ENCODE measurements at places on chromosomes 5 and 9.

DNA sequence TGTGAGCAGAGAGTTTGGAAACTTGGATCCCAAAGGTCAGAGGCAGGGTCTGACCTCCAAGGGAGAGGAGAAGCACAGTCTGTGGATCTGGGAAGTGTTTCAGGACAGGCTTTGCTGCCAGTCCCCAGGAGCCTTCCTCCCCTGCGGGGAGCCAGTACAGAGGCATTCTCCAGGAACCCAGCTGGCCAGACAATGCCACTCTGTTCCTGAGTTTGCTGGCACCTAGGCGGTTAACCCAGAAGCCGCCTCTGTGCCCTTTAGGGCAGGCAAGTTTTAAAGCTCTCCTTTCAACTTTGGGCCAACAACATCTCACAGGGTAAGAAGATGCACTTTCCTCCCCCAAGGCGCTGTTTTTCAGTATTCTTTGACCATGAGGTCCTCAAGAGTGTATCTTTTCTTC is 37.0 kb upstream of the FGF1 start:
- no peak for DNase-seq

DNA sequence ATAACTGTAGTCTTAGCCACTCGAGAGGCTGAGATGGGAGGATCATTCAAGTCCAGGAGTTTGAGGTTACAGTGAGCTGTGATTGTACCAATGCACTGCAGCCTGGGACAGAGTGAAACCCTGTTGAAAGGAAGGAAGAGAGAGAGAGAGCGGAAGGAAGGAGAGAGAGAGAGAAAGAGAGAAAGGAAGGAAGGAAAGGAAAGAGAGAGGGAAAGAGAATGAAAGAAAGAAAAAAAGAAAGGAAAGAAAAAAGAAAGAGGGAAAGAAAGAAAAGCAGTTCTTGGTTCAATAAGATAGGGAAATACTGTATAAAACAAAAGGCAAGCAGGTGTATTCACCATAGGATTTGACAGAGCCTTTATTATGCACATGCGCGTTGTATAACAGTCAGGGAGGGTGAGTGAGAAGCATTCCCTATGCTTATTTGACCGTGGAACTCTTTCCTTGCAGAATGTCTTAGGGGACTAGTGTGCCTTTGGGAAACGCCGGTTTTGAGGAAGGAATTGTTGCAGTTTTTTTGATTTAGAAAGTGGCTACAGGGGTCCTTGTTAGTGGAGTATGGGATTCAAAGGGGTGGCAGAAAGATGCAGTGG is 42.0 kb downstream of the GSN start:
- DNase-seq: no peak

GRCh38 chr5:68911840-68912690 is 181.7 kb upstream of the SLC30A5 start:
- DNase-seq: no peak

DNA sequence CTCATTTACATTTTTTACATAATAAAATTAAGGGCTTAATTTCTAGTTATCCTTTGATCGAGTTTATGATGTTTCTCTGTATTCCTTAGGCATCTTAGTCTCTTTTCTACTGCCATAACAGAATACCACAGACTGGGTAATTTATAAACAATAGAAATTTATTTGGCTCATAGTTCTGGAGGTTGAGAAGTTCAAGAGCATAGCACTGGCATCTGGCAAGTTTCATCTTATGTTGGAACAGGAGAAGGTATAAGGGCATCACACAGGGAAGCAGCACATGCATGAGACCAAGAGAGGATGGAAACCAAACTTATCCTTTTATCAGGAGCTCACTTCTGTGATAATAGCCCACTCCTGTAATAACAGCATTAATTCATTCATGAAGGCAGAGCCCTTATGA is 284.9 kb upstream of the COX7C start:
- no peak for DNase-seq

DNA sequence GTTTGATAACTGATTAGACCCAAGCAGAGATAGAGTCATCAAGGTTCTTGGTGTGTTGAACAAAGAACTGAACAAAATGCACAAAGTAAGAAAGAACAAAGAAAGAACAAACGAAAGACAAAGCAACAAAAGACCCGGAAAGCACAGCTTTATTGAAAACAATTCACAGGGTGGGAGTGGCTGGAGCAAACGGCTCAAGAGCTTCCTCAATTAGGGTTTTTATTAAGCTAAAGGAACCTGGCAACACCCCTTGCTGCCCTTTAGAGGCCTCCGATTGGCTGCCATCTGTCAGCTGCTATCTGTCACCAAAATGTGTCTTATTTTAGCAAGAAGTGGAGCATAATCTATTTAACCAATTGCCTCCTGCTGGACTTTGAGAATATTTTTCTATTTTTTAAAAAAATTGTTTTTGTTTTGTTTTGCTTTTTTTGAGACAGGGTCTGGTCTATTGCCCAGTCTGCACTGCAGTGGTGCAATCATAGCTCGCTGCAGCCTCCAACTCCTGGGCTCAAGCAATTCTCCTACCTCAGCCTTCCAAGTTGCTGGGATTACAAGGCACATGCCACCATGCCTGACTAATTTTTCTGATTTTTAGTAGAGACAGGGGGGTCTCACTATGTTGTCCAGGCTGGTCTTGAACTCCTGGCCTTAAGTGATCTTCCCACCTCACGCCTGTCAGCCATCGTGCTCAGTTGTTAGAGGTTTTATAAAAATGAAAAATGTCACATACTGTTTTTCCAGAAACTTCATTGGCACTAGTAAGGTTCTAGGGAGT is 7.7 kb upstream of the ABO start:
- DNase-seq: peak; percentile 16

- DNase-seq: no peak
These were observed 13.9 kb downstream of the FAM193B start for GRCh38 chr5:177540438-177540837.

- peak; percentile 77 for DNase-seq
These were observed 72.7 kb downstream of the DPYSL3 start for GRCh38 chr5:147437161-147437596.

DNA sequence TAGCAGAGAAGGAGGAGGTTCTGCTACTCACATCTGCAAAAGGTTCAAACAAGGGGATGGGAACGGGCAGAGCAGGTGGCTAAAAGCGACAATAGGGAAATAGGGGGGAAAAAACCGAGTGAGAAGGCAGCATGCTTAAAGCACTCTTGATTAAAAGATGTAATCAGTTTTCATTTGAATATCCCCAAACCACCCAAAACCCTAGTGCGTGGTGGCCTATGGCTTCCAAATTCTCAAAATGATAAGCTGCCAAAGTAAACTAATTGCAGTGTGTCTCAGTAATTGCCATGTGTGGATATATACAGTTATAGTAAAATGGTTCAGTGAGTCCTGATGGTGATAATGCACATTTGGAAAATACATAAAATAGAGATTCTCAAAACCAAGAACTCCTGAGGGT is 315.2 kb upstream of the RFX3 start:
- no peak for DNase-seq

GRCh38 chr9:115636596-115636995 is 517.0 kb upstream of the PAPPA start:
- no peak for DNase-seq

GRCh38 chr9:32647671-32648070 is 12.2 kb upstream of the TAF1L start:
- DNase-seq: no peak

DNA sequence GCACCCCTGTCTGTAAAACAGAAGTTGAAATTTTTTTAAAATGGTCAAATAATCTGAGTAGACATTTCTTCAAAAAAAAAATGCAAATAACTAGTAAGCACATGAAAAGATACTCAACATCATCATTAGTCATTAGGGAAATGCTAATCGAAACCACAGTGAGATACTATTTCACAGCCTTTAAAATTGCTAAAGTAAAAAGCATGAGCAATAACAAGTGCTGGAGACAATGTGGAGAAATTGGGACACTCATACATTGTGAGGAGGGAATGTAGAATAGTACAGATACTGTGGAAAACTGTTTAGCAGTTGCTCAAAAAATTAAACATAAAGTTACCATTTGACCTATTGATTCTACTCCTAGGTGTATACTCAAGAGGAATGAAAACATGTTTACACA is 58.4 kb upstream of the RUSC2 start:
- no peak for DNase-seq

DNA sequence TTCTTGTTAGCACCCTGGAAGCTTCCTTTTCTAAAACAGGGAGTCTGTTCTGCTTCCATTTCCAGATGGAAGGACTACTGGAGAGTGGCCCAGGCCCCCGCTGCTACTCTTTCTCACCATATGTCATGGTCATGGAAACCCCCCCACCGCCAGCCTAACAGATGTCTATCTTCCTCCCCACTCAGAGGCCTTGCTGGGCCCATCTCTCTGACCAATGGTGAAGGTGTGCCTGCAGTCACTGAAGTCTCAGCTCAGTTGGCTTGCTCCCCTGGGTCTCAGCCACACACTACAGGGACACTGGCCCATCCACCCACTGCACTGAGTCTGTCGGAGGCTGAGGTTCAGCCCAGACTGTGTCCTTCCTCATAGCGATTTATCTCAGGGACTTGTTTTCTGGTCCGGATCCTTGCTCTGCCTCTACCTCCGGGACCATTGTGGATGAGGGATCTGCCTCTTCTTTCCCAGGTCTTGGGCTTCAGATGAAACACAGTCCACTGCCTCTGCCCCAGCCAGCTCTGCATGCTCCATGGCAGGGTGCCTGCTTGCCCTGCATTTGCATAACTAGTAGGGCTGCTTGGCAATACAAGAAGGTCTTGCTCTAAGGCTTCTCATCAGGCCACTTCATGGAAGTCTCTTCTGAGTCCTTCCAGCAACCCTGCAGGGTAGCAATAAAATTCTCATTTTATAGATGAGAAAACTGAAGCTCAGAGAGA is 30.8 kb downstream of the GALNT12 start:
- DNase-seq: no peak

GRCh38 chr9:130839132-130840111 is 4.4 kb downstream of the ABL1 start:
- peak; percentile 19 for DNase-seq

GRCh38 chr9:22469928-22470544 is 23.4 kb downstream of the DMRTA1 start:
- peak; percentile 37 for DNase-seq

DNA sequence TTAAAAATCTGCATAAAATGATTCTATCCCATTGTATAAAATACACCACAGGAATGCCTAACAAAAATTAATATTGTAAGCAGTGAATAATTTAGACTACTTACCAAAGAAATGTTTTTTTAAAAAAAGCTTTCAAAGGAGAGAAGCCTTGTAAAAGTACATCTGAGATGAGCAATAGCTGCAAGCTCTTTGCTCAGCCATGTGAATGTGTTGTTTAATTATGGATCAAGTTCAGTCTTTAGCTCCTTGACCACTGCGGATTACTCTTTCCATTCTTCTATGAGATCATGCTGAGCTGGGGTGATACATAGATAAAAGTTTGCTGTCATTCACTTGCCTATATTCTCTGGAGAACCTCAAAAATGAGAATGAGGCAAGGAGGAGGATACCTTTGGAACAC is 782.4 kb upstream of the ZNF608 start:
- DNase-seq: no peak

- DNase-seq: peak; percentile 52
These were observed 831 bp downstream of the KLHL3 start for GRCh38 chr5:137734962-137735554.

DNA sequence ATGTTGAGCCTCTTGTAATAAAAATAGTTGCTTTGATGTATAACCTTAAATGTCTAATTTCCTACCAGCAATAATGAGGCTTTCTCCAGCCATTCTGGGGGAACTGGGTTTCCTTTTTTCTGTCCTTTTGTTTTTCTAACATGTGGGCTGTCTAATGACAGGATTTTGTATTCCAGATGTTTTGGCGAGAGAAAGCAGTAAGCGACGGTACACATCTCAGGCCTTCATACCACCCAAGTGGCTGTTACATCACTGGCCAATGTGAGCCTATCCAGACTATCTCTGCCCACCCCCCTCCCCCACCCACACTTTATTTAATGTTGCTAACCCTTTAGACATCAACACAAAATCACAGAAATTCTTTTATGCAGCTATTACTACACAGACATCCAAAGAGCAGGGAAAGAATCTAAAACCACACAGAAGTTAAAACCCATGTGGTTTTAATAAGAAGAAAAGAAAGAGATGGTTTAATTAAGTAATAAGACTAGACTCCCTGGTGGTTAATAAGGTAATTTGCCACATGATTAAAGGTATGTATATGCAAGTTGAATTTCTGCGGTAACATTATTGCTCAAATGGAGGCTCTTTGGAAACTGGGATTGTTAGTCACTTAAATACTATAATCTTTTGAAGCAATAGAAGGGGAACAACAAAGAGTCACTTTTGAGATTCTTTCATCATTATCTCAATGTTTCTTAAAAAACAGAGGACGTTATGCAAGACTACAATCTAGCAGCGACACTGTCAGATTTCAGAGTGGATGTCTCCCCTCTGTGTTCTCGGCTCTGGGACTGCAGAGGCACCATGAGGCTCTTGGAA is 365.1 kb downstream of the ENC1 start:
- peak; percentile 88 for DNase-seq

DNA sequence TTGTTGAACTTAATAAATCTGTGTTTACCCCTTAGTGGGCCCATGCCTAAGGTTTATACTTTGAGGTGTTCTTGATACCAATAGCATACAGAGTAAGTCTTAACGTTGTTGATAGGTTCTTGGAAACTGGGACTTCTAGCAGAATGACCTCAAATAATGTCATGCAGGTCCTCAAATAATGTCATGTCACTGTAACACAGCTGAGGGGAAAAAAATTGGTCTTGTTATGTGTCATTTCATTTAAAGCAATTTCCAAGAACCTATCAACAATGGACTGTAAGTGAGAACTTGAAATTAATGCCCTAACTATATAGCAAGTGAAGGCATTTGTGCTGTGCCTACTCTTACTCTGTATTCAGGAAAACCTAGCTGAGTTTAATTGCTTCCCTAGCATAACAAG is 7.2 kb downstream of the DNAJA1 start:
- no peak for DNase-seq

DNA sequence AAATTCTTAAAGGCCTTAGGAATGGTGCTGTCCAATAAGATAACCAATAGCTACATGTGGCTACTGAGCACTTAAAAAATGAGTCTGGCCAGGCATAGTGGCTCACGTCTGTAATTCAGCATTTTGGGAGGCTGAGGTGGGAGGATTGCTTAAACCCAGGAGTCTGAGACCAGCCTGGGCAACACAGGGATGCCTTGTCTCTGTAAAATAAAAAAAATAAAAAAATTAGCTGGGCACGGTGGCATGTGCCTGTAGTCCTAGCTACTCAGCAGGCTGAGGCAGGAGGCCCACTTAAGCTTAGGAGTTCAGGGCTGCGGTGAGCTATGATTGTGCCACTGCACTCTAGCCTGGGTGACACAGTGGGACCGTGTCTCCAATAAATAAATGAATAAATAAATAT is 1.3 kb upstream of the SLC22A5 start:
- DNase-seq: no peak

DNA sequence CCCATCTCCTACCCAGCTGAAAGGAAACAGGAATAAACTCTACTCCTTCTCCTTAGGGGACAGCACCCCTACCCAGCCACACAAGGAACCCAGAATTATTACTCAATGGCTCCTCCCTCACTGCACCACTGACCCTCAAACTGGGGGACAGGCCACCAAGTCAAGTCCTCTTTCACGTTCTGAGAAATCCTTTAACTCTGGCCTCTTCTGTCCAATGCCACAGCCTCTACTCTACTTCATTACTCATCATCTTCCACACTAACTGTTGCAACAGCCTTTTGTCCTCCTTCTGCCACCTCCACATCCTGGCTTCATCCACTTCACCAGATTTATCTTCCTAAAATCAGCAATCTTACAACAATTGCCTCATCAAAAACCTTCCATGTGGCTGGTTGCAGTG is 6.8 kb downstream of the TTC39B start:
- peak; percentile 85 for DNase-seq

- DNase-seq: no peak
These were observed 168.0 kb upstream of the RGMB start for GRCh38 chr5:98605426-98605825.

GRCh38 chr5:18105449-18105848 is 471.2 kb downstream of the TAF11L14 start:
- DNase-seq: no peak

All from suppressor macrophage (primary cell).